ENCODE measurements at places on chromosomes 16 and 17.

DNA sequence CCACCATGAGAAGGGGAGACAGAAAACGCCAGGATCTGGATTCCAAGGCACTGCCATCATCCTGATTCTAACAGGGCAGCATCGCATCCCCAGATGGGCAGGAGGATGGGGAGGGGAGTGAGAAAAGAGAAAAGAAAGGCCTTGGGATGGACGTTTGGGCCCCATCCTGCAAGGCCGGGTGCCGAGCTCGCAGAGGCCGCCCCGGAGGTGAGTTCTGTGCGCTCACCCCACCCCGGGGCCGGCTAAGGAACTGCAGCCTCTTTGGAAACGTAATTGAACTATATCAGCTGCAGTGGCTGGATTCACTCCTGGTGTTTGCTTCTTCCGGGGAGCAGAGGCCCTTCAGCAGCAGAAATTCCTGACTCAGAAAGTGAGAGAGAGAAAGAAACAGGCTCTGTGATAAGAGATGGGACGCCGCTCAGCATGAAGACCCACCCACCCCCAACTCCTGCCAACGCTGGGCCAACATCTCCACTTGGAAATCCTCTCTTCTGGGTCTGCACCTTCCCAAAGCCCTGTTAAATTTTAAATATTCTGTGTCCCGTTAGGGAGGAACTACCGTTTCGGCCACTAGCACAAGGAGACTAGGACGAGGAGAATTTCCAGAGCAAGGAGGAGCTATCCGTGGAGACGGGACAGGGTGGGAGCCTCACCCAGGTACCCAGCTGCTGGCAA, 8.5 kb upstream of the SSTR2 start:
- DNase-seq = peak; percentile 62

DNA sequence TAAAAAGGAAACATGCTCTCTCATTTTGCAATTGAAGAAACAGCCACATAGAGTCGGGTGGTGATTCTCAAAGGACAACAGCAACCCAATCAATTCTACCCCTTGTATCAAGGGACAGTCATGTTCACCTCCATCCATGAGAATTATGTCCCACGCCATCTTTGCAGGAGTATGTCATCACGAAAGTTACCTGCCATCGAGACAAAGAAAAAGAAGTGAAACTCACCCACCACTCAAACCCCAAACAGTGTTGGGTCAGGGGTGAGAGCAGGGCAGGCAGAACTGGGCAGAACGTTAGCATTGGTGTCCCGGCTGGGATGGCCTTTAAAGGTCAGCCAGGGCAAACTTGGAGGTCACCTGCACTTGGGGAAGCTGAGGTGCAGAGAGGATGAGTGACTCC, 24.2 kb upstream of the HNF1B start:
- no peak for DNase-seq

DNA sequence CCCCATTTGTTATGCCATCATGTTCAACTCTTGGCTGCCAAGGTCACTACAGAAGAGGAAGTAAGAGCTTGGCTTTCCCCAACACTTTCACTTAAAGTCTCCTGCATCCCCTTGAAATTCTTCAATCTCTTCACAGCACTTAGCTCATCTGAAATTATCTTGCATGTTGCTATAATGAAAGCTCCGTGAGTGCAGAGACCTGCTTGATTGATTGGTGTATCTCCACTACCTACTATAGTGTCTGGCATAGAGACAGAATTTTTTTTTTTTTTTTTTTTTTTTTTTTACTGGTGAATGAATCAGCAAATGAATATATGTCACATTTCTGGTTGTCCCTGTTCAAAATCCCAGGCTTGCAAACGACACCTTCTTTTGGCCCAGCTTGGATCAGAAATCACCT, 1.9 kb upstream of the SDR42E1 start:
- no peak for DNase-seq

GRCh38 chr17:15954222-15954621, 9.3 kb downstream of the ADORA2B start:
- DNase-seq = peak; percentile 84

DNA sequence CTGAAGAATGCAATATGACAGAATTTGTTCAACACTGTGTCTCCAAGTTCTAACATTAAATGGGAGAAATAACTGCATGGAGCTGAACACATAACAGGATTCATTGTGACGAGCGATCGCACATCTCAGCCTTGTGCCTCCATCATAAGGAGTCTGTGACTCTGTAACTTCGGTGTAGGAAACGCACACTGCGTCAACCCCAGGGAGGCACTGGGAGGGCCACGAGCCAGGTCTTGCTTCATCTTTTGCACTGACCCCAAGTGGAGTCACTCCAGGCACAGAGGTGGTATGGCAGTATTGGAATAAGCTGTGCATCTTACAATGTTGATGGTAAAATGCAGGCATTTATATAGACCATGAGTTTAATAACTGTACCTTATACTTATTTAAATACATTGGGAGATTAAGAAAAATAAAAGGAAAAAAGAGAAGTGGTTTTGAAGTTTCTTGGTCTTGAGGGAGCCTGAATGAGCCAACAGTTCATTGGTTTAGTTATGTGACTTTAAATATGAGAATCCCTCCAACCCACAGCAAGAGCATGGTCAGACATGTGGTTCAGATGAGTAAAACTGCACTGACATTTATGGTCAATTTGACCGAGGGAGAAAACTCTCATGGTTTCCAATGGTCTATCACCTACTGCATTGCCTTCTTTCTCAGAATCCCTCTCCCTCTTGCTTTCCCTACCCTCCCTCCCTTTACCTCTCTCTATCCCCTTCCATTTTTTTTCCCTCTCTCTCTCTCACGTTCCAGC, 5.7 kb upstream of the PMP22 start:
- DNase-seq = no peak

DNA sequence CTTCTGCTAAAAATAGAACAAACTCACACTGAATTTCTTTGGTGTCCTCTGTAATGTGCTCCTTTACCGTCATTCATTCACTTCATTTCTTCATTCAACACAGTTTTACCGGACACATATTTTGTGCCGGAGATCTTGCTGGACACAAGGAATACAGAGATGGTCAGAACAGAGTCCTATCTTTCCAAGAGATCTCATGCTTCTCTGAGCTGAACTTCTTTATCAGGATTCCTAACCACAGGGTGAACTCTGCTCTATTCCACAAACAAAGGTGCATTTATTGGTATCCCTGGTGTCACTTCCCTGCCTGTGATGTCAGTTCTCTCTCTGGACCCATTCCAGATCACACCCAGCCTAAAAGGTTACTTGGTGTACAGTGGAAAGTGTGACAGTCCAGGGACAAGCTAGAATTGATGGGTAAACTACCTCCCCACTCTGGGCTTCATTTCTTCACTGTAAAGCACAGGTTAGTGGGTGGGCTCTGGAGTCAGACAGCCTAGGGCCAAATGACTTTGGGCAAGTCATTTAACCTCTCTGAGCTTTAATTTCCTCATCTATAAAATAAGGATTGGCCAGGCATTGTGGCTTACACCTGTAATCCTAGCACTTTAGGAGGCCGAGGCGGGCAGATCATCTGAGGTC, 4.2 kb downstream of the IFI35 start:
- DNase-seq = no peak

DNA sequence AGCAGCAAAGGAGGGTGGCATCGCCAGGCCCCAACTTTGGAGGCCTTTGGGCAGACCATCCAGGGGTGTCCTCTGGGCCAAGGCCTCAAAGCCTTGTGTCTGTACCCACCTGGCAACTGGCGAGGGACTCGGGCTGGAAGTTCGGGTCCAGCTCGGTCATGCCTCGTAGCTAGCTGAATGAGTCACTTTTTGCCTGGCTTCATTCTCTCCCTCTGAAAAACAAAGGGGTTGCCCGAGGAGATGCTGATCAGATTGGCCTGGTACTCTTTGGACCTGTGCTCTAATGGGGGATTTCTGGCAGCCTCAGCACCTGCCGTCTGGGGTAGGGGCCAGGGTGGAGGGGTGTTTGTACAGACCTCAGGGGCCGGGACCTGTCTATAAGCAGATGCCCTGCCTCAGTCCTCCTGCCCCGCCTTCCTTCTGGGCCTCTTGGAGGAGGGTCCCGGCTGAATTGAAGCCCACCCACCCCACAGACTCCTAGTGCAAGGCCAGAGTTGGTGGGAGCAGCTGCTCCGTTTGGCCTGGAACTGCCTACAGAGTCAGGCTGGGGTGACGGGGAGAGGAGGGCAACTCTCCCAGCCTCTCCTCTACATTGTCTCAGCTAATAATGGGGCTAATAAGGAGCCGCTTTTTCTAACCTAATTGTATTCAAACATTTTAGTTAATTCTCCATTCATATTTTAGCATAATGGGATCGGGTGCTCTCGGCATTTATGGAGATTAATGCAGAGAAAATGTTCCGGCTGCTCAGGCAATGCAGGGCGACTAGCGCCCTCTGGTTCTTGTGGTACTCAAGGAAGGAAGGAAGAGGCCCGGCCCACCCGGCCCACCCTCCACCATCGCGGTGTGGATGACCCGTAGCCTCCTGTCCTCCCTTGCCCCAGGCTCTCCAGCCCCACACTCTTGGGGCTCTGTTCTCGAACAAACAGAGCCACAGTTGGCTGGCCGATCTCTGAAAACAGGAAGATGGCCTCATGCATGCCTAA, 21.4 kb upstream of the ABCC3 start:
- no peak for DNase-seq

GRCh38 chr16:84868829-84869472, 49.2 kb downstream of the CRISPLD2 start:
- no peak for DNase-seq

DNA sequence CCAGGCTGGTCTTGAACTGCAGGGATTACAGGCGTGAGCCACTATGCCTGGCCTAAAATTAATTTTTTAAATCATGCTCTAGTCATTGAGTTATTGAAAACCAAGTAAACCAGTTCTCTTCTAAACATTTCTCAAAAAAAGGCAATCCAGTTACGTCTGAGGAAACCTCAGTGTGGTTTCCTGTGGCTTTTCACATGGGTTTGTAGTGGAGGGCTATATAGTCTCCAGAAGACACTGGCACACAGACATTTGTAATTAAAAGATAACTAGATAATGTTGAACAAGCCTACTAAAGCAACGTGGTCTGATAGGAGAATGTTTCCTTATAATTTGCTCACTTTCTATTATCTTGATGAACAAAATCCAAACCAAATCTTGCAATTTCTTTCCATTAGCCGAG, 5.2 kb upstream of the TOB1 start:
- DNase-seq = no peak

GRCh38 chr16:4517812-4518680, 20.5 kb downstream of the CDIP1 start:
- DNase-seq = peak; percentile 38

DNA sequence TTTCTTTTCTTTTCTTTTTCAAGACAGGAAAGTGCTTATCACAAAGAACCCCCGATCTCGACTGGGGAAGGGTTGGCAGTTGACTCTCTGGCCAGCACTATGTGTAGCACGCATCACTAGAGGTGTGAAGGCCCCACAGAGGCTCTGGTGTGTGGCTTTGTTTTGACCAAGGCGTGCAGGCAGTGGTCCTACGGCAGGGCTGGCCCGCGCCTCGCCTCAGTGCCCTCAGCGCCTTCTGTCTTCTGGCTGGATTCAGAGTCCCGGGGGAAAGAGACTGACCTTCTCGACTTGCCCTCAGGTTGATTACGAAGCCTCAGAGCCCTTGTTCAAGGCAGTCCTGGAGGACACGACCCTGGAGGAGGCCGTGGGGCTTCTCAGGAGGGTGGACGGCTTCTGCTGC, 18.7 kb downstream of the SGSH start:
- no peak for DNase-seq

DNA sequence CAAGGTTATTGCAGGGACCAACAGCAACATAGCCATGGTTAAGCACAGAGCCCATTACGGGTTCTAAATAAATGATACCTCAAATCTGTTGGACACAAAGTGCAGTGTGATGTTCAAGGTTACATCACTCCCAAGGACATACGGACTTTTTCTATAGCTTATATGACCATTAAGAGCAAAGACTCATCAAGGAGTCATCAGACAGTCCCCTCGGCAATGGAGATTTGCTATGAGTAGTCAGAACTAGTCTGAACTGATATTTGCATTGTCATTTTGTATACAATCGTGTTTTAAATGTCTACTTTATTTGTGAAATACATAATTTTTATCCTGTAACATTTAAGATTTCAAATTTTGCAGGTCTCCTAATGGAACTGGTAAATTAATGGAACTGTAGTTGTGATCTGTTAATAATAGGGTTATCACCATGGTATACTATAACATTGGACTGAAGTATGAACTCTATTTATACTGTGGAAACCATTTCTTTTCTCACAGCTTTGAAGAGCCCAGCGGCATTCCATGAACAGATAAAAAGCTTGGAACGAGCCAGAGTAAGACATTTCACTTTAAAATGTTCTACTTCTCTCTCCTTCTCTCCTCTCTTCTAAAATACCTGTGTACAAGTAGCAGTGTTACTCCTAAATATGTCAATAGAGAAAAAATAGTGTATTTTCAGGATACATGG, 140.9 kb downstream of the MRTFB start:
- DNase-seq = no peak

GRCh38 chr17:29155966-29156338, 24.2 kb downstream of the MYO18A start:
- no peak for DNase-seq

GRCh38 chr17:1108478-1108764, 71.4 kb downstream of the ABR start:
- no peak for DNase-seq

DNA sequence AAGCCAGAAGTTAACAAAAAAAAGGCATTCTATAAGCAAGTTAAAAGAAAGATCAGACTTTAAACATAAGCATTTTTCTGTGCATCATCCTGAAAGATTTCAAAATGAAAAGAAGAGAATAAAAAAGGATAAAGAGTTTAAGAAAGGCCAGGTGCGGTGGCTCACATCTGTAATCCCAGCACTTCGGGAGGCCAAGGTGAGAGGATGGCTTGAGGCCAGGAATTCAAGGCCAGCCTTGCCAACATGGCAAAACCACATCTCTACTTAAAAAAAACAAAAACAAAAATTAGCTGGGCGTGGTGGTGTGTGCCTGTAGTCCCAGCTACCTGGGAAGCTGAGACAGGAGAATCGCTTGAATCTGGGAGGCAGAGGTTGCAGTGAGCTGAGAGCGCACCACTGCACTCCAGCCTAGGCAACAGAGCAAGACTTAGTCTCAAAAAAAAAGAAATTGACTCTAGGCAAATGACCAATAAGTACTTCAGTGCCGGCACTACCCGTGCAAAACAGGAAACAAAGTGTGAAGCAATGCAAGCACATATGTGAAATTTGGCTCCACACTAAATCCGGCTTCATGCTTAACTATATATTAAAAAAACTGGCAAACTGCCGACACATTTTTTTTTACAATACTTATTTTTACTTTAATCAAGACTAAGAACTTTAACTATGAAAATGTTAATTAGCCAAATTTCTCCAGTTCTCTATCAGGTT, 83.2 kb upstream of the C17orf78 start:
- peak; percentile 42 for DNase-seq

DNA sequence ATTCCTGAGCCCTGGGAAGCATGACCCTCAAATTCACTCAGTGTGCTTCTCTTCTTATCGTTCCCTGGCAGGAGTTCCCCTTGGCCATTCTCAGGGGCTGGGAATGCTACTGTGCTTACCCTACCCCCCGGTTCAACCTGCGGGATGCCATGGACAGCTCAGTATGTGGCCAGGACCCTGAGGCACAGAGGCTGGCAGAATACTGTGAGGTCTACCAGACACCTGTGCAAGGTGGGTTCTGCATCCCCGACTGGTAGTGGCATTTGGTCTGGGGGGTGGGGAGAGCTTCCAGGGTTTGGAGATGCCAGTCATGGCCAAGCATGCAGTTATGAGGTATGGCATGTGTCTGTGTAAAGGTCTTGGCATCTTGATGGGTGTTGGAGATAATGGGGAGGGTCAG, 39.4 kb downstream of the WSCD1 start:
- DNase-seq = no peak

GRCh38 chr16:78562111-78562510, 462.7 kb downstream of the WWOX start:
- no peak for DNase-seq

Data from fibroblast of mammary gland (primary cell).